NCI-H2029 treated with DMSO at 0.1 percent for 48 hours (cell line): ENCODE measurements at places on chromosomes 2 and 18.

- DNase-seq = no peak
Measured at GRCh38 chr2:189010536-189010935, 36.4 kb downstream of the COL3A1 start.

DNA sequence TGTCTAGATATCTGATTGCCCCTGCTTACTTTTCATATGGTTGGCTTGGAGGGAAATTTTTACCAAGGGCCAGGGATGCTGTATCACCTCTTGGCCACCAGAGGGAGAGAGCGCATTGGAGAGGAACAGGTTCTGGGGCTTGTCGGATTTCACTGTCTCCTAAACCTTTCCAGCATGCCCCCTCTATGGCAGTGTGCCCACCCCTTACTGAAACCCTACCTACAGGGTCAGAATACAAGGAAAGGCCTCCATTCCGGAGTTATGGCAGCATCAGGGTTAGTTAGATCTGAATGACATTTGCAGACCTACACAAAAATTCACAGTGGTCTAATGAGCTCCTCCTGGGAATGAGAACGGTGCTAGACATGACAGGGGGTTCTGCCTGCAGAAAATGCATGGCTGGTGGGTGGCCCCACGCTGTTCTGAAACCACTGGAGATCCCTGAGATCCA is 5.8 kb downstream of the SLC14A2 start:
- peak; percentile 25 for DNase-seq

GRCh38 chr2:76946631-76947145 is 575.5 kb downstream of the LRRTM4 start:
- DNase-seq = no peak

- DNase-seq = no peak
Measured at GRCh38 chr2:42906557-42907411, 114.4 kb upstream of the HAAO start.

DNA sequence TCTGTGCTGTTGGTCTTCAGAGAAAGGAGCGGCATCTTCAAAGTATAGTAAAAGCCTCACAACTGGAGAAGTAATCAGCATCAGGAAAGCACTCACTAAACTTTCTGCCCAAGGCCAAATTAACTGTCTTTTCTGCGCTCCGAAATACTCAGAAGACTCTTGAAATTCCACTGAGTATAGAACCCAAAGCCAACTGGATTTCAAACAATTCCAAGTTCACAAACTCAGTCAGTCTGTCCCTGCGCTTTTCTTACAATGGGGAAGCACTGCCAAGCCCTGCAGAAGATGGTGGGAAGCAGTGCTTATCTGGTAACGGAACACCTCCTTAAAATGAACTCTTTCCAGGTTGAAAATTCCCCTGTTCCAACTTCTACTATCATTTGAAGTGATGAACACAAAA is 193.5 kb downstream of the NCKAP5 start:
- DNase-seq = no peak

- DNase-seq = no peak
Measured at GRCh38 chr2:226561962-226562361, 237.7 kb downstream of the IRS1 start.

DNA sequence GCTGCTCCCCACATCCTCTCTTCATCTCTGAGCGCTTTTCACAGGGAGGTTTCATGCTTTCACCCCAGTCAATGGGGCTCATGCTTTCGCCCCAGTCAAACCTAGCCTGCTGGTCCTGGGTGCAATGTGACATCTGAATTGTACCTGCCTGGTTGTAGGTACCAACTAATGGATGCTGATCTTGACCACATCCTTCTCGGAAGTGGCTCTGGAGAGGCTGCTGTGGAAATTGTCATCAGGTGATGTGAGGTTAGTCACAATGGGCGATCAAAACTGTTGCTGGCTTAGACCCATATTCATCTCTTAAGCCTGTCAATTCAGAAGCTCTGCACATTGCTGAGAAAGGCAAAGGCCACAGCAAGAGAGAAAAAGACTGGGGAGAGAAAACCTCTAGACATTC is 32.7 kb upstream of the ALKAL2 start:
- DNase-seq = no peak

- no peak for DNase-seq
Measured at GRCh38 chr2:37698931-37699481, 27.6 kb upstream of the CDC42EP3 start.

- DNase-seq = no peak
Measured at GRCh38 chr18:74590671-74591070, 7.0 kb upstream of the ZNF407 start.

DNA sequence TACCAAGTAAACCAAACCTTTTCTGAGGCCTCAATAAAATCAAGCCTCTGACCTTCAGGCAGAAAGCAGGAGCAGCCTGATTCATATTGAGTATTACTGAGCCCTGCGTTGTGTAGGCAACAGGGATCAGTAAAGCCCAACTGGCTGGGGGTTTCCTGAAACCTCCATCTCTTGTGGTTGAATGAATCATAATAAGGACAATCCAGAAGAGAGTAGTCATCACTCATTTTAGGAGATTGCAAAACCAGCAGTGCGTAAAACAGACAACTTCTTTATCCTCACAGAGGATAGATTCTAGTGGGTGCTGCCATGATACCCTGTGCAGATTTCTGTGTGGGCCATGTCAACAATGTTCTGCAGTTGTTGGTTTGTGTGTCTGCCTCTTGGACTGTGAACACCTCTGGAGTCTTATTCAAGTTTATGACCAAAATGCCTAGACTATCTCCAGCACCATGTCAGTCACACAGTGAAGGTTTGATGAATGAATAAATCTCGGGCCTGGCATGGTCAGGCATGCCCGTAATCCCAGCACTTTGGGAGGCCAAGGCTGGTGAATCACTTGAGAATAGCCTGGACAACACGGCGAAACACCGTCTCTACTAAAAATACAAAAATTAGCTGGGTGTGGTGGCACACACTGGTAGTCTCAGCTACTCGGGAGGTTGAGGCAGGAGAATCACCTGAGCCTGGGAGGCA is 51.8 kb upstream of the RAB27B start:
- DNase-seq = no peak

- no peak for DNase-seq
Measured at GRCh38 chr2:197464175-197464574, 10.8 kb downstream of the COQ10B start.

- peak; percentile 29 for DNase-seq
Measured at GRCh38 chr18:37565101-37565976, at the start of gene CELF4. TSS of gene CELF4 (minus strand) at chr18:37565798.

- no peak for DNase-seq
Measured at GRCh38 chr2:63676135-63676534, 87.4 kb downstream of the MDH1 start.
